ENCODE measurements at places on chromosomes 12 and 14. TPM values are rescaled to one million over a fixed set of nuclear protein-coding genes. Genes with fewer than 3 reads are reported as not detected.

Gene GAS2L3
- 33.2 TPM for total RNA-seq

- no peak for DNase-seq
Measured at GRCh38 chr12:102673606-102674005, 193.2 kb upstream of the IGF1 start.

- no peak for DNase-seq
Measured at GRCh38 chr14:95085321-95085720, 72.0 kb downstream of the DICER1 start.

- no peak for DNase-seq
Measured at GRCh38 chr12:75489613-75490210, 9.2 kb downstream of the GLIPR1 start.

- no peak for DNase-seq
Measured at GRCh38 chr14:90332271-90332584, 487 bp upstream of the NRDE2 start.

- no peak for DNase-seq
Measured at GRCh38 chr14:55245657-55246268, 25.5 kb upstream of the FBXO34 start.

GRCh38 chr14:57153286-57153685, 115.4 kb downstream of the EXOC5 start:
- DNase-seq: no peak

GRCh38 chr14:21219120-21219519, 50.1 kb downstream of the HNRNPC start:
- DNase-seq: no peak
